ENCODE measurements at places on chromosomes 1 and 21. TPM values are rescaled to one million over a fixed set of nuclear protein-coding genes. Genes with fewer than 3 reads are reported as not detected.

PPFIA4 gene
- 1.3 TPM for total RNA-seq

- no peak for DNase-seq
Measured at GRCh38 chr21:40011371-40011770, 144.1 kb downstream of the PCP4 start.

GRCh38 chr1:87644579-87645190 lies 316.0 kb downstream of the LMO4 start:
- no peak for DNase-seq

DNA sequence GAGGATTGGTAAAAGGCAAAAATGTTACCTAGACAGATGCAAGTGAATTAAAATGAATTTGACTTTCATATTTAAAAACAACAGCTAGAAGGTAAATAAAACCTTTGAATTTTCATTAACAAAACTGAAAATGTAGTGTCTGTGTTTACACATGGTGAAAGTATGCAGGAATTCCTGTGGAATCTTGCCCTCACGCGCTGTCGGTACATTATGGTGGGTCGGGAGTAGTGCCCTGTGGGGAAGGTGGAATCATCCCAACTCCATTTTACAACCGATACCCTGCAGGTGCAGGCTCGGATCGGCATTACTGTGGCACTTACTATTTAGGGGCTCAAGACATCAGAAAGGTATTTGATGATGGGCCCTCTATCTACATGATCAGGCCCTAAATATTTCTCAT lies 197.2 kb upstream of the MAP1LC3C start:
- DNase-seq: no peak

CCDC181 gene
- total RNA-seq: 1.4 TPM
